ENCODE measurements at places on chromosomes 2 and 18.
A peak's percentile ranks its signal among the peaks of the same experiment; 100 is the strongest.

DNA sequence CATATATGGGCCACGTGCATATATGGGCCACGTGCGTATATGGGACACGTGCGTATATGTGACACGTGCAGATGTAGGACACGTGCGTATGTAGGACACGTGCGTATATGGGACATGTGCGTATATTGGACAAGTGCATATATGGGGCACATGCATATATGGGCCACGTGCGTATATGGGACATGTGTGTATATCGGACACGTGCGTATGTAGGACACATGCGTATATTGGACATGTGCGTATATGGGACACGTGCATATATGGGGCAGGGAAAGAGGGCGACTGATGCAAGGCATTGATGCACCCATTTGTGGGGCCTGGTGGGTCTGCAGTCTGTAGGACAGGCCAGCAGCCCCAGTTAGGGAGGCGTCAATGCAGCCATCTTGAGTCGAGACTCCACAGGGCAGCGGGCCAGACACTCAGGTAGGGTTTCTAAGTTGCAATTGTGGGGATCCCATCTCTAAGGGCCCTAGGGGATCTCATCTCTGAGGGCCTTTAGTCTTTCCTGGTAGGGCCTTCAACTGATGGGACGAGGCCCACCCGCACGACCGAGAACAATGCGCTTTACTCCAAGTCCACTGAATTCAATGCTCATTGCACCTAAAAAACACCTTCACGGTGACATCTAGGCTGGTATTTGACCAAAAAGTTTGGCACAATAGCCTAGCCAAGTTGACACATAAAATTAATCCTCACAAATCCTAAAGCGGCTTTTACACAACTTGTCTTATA, 92.3 kb upstream of the ZNF516 start:
- peaks cover 3% of the 10 kb centered on the region for H3K4me1 ChIP-seq
- H3K4me3 ChIP-seq: no peak overlapping the region
- DNase-seq: no peak

- no peaks in the 10 kb centered on the region for H3K27me3 ChIP-seq
- DNase-seq: peak; percentile 83
- peak overlapping the region; percentile 64 for H3K4me3 ChIP-seq
- peaks cover 10% of the 10 kb centered on the region for H3K4me1 ChIP-seq
Observed at GRCh38 chr18:5237723-5238370, 40.8 kb upstream of the AKAIN1 start.

- no peak overlapping the region for H3K27ac ChIP-seq
- no peaks in the 10 kb centered on the region for H3K4me1 ChIP-seq
- H3K27me3 ChIP-seq: no peaks in the 10 kb centered on the region
Observed at GRCh38 chr2:24721470-24721869, 71.7 kb downstream of the PTRHD1 start.

DNA sequence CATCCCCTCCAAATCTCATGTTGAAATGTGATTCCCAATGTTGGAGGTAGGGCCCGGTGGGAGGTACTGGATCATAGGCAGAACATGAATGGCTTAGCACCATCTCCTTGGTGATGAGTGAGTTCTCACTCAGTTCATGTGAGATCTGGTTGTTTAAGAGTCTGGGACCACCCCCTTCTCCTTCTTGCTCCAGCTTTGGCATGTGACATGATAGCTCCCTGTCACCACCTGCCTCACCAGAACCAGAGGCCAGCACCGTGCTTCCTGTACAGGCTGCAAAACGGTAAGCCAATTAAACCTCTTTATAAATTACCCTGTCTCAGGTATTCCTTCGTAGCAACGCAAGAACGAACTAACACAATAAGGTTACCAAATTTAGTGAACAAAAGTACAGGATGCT, 95.4 kb downstream of the ZBTB7C start:
- no peaks in the 10 kb centered on the region for H3K27me3 ChIP-seq
- no peaks in the 10 kb centered on the region for H3K4me1 ChIP-seq
- no peak overlapping the region for H3K27ac ChIP-seq
- no peak overlapping the region for H3K4me3 ChIP-seq
- no peak for DNase-seq

DNA sequence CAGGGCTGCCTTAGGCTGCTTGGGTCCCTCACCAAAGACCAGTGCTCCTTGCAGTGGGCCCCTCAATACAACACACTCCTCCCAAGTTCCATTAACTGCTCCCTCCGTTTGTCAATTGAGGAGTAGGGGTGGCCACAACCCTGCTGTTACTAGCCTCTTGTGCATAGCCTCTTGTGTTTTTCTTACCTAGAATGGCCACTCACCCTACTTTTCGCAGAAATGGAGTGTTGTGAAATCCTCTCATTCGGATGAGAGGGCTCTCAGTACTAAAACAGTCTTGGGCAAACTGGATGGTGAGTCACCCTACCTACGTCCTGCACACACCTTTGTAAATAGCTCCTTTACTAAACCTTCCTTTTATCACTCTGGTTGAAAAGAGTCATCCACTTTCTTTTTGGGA, 253.9 kb downstream of the OSR1 start:
- no peaks in the 10 kb centered on the region for H3K36me3 ChIP-seq
- H3K4me3 ChIP-seq: no peak overlapping the region
- no peaks in the 10 kb centered on the region for H3K27me3 ChIP-seq
- no peak for DNase-seq

GRCh38 chr2:164388511-164388910, 232.8 kb downstream of the GRB14 start:
- peak overlapping the region; percentile 68 for H3K27ac ChIP-seq
- H3K4me1 ChIP-seq: peaks cover 10% of the 10 kb centered on the region
- H3K27me3 ChIP-seq: no peaks in the 10 kb centered on the region
- no peaks in the 10 kb centered on the region for H3K36me3 ChIP-seq

Measured in RWPE2 (cell line).